ENCODE measurements at places on chromosomes 1 and 21.

DNA sequence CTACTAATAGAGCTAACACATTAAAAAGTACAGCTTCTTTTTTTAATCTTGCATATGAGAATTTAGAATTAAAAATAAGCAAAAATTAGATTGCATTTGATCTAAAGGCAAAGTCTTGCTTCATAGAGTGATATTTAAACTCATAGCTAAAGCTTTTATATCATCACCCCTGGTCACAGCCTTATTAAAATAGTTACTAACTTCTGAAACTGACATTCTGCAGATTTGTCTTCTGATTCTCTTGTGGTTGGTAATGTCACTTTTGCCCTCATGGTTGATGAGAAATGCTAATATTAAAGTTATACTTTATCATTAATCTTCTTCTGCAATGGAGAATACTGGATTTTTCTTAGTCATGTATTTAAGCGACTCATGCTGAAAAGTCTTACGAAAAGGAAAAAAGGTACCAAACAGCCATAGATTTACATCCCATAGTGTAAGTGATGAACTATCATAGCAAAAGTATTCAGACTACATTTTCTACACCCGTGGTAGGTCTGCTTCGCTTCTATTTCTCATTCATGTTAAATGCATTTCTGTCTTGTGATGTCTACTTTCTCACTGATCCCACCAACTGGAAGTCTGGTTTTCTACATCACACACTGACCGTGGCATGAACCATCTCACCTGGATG, 330.5 kb upstream of the B3GALT2 start:
- no peak for DNase-seq

- DNase-seq: no peak
Measured at GRCh38 chr1:93839307-93839706, 39.7 kb downstream of the DNTTIP2 start.

DNA sequence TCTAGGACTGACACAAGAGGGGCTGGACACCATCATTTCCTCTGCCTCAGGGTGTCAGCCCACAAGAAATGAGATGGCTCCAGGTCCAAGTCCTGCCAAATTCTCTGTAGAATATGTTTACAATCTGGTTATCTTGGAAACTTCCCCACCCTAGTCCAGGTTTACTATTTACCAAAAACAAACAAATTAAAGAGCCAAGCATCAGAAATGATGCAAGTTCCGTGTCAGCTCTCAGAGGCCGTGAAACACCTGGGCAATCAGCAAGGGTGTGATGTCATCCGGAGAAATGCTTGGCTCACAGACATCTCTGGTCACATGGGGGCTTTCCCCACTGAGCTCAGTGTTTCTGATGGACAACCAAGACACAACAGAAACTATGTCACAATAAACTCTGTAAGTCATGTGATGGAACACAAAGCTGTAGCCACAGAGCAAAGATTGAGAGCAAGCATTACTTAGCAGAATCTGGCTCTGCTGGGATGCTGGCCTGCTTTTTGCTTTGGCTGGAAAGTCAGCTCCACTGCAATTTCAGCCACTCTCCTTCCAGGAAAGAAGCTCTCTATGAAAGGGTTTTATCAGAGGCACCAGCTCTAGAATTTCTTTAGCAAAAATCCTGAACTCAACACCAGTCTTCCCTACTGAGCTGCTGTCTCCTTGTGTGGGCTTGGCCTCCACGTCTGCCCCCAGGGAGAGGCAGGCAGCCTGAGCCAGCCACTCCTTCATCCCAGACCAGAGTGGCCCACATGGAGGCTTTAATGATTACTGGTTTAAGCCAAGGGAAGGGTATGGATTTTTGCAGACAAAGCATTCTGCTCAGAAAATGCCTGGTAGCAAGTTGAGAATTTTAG, 55.9 kb downstream of the NENF start:
- no peak for DNase-seq

DNA sequence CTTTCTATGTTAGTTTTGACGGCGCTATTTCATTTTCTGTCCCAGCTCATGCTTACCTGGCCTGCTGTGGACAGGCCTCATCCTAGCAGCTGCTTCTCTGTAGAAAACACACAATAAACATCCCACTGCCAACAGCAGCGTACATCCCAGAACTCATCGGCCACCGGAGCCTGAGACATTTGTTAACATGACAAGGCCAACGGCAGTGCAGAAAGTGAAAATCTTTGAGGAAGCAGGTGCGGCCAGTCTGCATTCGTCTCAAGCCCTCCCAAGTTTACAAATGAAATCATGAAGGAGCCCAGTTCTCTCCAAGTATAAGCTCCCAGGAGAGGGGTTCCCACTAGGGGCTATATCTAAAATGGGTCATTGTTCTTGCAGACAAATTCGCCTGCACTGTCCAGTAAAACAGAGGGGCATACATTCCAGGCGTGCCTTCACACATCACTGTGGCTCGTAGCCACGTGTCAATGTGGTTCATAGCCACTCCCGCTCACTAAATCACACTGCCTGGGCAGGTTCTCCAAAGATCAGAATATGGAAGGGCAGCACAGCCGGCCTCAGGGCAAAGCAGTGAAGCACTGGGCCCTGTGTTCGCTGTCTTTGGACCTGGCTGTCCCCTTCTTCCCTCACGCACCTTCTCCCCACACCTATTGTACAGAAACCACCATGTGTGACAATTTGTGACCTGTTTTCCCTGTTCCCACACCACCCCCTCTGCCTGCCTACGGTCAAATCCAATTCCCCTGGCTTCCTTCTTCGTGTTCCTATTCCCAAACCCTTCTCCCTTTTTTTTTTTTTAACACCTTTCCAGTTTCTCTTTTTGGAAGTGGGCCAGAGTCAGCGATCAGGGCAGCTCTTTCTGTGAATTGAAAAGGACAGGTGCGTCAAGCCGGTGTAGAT, 27.0 kb upstream of the ABCG1 start:
- no peak for DNase-seq

DNA sequence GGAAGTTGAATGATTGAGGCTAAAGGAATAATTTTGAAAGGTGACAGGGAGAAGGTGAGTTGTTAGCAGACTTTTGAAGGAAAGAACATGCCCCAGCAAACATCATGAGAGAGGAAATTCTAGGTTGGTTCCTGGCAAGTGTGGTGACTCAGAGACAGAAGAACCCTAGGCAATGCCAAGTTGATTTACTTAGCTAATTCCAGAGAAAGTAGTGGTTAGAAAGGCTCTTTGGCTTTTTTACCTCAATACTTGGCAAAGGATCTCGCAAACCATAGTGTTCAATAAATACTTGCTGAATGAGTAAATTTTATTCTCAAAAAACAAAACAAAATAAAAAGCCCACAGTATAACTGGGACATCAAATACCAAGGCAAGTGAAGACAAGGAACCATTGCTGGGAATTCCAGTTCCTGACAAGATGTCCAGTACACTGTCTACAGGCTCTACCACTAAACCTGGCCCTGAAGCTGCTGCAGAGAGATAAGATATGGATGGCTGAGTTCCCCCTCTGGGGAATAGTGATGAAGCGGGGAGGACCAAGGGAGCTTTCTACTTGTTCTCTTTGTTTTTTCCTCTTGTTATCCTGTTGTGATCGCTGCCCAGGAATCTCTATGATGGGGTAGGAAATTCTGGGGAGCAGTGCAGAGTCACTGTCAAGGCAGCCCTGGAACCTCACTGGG, 48.2 kb downstream of the IL12RB2 start:
- no peak for DNase-seq

DNA sequence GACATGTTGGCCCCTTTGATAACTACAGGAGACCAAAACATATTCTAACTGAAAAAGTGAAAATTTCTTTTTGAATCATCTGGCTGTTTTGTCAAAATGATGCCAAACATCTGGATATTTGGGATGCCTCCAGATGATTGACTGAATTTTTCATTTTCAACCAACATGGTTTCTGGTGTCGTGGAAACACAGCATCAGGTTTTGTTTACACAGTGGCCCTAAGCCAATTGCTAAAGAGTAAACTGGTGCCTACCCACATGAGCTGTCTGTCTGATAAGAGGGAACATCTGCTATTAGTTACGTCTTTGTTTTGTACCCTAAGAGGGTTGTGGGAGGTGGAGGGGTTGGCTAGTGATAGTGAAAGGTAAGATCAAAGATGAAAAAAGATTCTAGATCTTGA, 204.8 kb downstream of the KCNK2 start:
- DNase-seq: no peak

- DNase-seq: no peak
Measured at GRCh38 chr1:159646687-159647086, 59.1 kb downstream of the APCS start.

DNA sequence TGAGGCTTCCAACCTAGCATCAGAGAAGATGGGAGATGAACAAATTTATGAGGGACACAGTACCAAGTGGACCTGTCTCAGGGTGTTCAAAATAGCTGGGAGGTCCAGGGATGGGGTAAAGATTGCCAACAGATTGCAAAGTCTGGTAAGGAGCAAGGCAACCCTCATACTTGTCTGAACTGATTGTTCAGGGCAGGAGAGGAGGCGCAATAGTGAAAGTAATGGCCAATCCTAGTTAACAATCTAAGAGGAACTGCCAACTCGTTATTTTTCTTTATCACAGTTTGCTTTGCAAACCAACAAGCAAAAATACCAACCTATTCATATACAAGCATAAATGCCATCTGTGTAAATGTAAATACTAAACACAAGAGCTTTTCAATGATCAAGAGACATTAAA, 78.4 kb upstream of the S1PR1 start:
- DNase-seq: no peak

GRCh38 chr21:20451046-20451445, 547.2 kb upstream of the NCAM2 start:
- no peak for DNase-seq
